ENCODE measurements at places on chromosomes 12 and 14.
A peak's percentile ranks its signal among the peaks of the same experiment; 100 is the strongest.

DNA sequence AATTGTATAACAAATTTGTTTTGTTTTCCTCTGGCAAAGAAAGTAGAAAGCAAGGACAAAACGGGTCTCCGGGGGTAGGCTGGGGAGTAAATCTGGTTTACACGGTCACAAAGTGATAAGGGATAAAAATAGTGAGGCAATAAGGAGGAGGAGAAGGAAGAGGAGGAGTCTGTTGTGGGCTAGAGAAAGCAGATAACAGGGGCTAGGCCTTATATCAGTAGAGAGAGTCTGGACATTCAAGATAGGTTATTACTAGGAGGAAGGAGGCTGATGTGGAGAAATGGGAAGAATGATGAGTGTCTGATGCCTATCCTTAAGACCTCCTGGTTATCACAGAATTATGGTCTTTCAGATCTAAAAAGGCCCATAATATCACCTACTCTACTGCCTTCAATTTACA, 83.2 kb upstream of the SSTR1 start:
- no peaks in the 10 kb centered on the region for H3K36me3 ChIP-seq
- peaks cover 13% of the 10 kb centered on the region for H3K4me1 ChIP-seq
- peak overlapping the region; percentile 53 for H3K27ac ChIP-seq
- no peak for DNase-seq

DNA sequence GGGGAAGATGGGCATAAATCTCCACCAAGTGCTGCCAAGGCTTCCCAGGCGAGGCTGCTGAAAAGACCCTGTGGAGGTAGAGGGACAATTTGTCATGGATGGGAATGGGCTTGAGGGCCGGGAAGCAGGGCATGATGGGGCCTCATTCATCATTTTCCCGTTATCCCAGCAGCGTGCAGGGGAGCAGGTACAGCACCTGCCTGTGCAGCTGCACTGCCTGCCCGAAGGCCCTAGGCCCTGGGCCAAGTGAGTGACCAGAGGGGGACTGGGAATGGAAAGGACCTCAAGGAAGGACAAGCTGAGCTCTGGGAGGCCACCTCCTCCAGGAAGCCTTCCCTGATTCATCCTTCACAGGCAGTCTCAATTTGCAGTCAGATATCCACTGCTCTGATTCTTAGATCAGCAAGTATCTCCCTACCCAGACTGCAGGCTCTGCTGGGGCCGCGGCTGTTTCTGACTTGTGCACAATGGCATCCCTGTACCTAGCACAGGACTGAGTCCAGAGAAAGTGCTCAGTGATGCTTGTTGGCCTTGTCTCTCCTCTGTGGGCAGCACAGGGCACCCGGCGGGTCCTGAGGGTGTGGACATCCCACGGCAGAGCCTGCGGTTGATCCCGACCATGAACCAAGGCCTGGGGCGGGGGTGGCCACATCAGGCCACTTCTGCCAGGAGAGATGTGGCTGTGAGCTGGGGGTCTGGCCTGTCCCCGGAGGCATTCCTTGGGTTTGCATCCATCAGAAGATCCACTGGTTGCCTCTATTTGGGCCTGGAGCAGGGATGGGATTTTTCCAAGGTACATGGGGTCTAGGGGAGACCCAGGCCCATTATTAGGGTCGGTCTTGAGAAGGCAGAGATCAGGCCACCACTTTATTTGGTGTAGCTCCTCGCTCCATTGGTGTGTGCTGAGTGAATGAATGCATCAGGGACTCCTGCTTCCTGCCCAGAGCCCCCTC, 167.3 kb upstream of the RTL1 start:
- peak; percentile 9 for DNase-seq
- peaks cover 20% of the 10 kb centered on the region for H3K27me3 ChIP-seq
- H3K27ac ChIP-seq, result no peak overlapping the region
- no peak overlapping the region for H3K4me3 ChIP-seq
- H3K4me1 ChIP-seq, result no peaks in the 10 kb centered on the region

GRCh38 chr12:45532113-45532512, 197.4 kb upstream of the ARID2 start:
- no peak overlapping the region for H3K27ac ChIP-seq
- H3K4me3 ChIP-seq, result no peak overlapping the region
- DNase-seq, result no peak
- no peaks in the 10 kb centered on the region for H3K27me3 ChIP-seq
- H3K36me3 ChIP-seq, result peaks cover 12% of the 10 kb centered on the region

DNA sequence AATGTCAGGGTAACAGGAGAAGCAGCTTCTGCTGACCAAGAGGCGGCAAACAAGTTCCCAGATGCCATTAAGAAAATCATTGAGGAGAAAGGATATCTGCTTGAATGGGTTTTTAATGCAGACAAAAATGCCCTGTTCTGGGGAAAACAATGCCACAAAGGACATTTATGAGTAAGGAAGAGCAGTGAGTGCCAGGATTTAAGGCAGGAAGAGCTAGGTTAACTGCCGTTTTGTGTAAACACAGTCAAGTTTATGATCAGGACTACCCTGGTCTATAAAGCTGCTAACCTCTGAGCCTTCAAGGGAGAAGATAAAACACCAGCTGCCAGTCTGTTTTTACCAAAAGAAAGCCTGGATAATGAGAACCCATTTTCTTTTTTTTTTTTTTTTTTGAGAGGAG, 8.5 kb downstream of the MAPKAPK5 start:
- H3K4me3 ChIP-seq, result no peak overlapping the region
- no peak for DNase-seq
- no peaks in the 10 kb centered on the region for H3K36me3 ChIP-seq
- peak overlapping the region; percentile 37 for H3K27ac ChIP-seq
- peaks cover 52% of the 10 kb centered on the region for H3K4me1 ChIP-seq
- H3K27me3 ChIP-seq, result no peaks in the 10 kb centered on the region

DNA sequence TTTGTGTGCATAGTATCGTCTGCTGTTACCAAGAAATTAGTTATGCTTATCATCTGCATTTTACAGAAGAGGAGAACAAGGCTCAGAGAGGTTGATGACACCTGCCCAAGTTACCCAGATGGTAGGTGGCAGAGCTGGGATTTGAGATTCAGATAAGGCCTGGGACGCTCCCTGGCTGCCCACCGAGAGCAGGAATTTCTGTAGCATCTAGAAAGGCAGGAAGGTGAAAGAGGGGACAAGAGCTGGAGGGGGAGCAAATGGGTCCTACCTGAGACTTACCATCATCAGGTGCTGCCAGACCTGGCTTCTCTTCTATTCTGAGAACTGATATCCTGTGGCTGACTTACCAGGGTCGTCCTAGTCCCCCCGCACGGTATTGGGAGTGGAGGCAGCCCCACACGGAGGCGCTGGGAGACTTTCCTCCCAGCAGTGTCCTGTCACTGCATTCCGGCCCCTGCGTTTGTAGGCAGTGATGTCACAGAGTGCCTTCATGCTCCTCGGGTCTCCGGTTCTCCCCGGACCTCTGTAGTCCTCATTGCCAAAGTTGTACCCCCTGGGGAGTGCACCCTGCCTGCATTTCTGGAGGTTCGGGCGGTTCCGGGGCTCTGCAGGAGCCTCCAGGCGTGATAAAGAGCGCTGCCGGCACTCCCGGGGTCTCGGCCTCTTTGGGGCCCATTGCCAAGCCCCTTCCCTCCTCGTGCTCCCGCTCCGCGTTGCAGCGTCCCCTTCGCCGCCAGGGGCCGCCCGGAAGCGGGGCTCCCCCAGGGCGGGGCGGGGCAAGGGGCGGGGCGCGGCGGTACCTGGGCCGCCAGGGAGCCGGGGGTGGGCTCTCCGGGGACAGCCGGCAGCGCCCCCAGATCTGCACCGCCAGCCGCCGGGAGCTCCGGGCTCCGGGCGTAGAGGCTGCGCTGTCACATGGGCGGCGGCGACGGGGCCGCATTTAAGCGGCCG, at the start of gene CABP1:
Gene CABP1, plus strand, starts transcription at position 856 of the 951 bp plus-strand sequence. Its CDS starts 60 bp downstream, at position 916.
- peaks cover 32% of the 10 kb centered on the region for H3K27me3 ChIP-seq
- H3K4me1 ChIP-seq, result peaks cover 7% of the 10 kb centered on the region
- H3K36me3 ChIP-seq, result no peaks in the 10 kb centered on the region
- H3K27ac ChIP-seq, result no peak within 1 kb of the TSS

- no peak overlapping the region for H3K4me3 ChIP-seq
- H3K36me3 ChIP-seq, result no peaks in the 10 kb centered on the region
- H3K27me3 ChIP-seq, result peaks cover 10% of the 10 kb centered on the region
- DNase-seq, result no peak
- H3K27ac ChIP-seq, result no peak overlapping the region
Observed at GRCh38 chr12:5455045-5455444, 23.1 kb downstream of the NTF3 start.

- DNase-seq, result no peak
- H3K4me1 ChIP-seq, result peaks cover 17% of the 10 kb centered on the region
- H3K4me3 ChIP-seq, result peak overlapping the region; percentile 98
- H3K27me3 ChIP-seq, result peaks cover 3% of the 10 kb centered on the region
- peak overlapping the region; percentile 96 for H3K27ac ChIP-seq
- H3K36me3 ChIP-seq, result no peaks in the 10 kb centered on the region
Observed at GRCh38 chr12:22626406-22626805, 1.4 kb downstream of the ETNK1 start.

DNA sequence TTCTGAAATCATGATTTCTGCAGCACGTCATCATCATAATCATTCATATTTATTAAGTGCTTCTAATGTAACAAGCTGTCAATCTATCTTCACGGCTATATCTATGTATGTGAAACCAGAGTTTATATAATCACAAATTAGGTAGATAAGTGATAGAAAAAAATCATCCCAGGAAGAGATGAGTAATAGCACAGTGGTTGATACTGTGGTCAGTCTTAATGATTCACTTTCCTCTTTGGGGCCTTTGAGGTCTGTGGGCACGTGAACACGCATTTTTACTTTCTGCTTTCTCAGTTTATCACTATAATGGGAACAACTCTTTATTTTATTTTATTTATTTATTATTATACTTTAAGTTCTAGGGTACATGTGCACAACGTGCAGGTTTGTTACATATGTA, 265.9 kb upstream of the NOVA1 start:
- no peak overlapping the region for H3K4me3 ChIP-seq
- H3K36me3 ChIP-seq, result no peaks in the 10 kb centered on the region
- H3K27ac ChIP-seq, result no peak overlapping the region
- DNase-seq, result no peak

Measured in naive thymus-derived CD8-positive, alpha-beta T cell (primary cell).